Activated naive CD8-positive, alpha-beta T cell treated with anti-CD3 and anti-CD28 coated beads, Interleukin-2, amount 50 U/mL, for 16 hours (primary cell): ENCODE measurements at places on chromosomes 5 and 9.

DNA sequence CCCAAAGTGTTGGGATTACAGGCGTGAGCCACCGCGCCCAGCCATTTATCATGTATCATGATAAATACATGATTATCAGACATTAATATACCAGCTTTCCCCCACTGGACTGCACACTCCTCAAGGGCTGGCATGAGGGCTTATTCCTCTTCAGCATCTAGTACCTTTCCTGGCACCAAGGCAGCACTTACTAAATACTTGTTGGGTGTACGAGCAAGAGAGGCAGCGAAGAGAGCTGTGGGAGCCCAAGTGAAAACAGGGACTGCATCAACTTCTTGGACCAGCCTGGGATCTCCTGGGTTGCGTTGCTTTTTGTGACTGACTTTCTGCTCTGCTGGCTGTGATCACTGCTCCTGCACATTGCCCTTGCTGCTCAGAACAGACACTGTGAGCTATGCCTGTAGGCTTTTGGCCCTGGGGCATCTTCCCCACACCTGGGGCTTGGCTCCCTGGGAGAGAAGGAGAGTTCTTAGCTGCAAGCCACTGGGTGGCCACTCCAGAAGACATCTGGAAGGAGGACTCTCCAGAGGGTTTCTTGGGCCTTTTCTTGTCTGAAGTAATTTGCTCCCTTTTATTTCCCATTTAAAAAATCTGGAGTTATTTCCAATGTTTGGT, 224.3 kb downstream of the NR3C1 start:
- no peak for DNase-seq

- DNase-seq = no peak
Observed at GRCh38 chr9:106648799-106649198, 214.2 kb upstream of the ZNF462 start.

GRCh38 chr9:124721109-124721906, 49.8 kb downstream of the NR6A1 start:
- DNase-seq = no peak

DNA sequence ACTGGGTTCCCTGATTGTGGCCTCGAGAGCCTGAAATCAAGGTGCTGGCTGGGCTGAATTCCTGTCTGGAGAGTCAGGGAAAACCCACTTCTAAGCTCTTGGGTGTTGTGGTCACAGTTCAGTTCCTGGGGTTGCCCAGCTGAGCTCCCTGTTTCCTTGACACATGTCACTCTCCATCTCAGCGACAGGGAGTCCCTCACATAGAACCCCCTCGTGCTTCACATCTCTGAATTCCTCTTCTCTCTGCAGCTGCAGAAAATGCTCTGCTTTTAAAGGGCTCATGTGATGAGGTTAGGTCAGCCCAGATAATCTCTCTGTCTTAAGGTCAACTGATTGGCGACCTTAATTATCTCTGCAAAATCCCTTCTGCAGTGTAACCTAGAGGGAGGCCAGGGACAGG, 53.5 kb upstream of the NFIL3 start:
- DNase-seq = no peak

- DNase-seq = no peak
Observed at GRCh38 chr9:102497709-102498108, 497.4 kb upstream of the CYLC2 start.

- DNase-seq = no peak
Observed at GRCh38 chr5:107523029-107523680, 147.6 kb downstream of the EFNA5 start.

DNA sequence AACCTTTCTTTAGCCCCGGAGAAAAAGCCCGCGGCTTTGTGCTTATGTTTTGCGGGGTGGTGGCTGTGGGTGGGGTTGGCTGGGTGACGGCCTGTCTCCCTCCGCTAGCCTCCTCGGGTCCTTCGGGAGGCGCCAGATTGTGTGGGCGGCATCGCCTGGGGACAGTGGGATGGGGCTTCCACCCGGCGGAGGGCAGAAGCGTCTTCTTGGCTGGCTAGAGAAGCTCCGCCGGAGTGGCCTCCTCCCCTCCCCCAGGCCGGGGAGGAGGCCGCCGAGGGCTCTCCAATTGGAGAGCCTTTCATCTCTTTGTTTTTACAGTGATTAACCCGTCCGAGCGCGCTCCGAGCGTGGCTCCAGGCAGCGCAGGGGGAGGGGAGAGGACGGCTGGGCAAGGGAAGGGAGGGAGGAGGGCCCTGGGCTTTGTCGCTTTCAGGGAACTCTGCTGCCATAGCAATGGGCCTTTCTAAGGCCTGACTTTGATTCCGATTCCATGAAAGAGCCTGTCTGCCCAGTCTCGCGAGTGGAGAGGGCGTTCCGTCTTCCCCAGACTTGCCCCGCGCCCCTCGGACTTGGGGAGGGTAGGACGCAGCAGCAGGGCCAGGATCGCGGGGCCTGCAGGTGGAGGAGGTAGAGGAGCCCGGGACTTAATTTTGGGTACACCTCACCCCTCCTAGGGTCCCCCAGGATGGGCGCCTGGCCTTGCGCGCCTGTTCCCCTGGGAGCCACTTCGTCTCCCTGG, 36.7 kb upstream of the TIFAB start:
- DNase-seq = no peak

- DNase-seq = no peak
Observed at GRCh38 chr9:32716425-32716824, 66.9 kb upstream of the TMEM215 start.

DNA sequence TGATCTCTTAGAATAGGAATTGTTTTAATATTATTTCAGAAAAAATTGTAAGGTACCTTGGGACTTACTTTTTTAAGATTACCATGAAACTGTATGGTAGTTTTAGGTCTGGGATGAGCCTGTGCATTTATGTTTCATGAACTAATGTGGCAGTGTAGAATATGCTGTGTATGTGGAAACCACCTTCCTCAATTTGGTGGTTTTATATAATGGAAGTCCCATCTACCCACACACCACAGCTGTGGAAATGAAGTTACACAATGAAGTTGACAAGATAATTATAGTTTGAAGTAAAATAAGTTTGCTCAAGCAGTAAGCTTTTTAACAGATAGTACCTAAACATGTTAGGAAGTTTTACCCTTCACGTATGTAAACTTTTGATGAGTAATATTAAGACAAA, 24.4 kb downstream of the WDR36 start:
- no peak for DNase-seq

DNA sequence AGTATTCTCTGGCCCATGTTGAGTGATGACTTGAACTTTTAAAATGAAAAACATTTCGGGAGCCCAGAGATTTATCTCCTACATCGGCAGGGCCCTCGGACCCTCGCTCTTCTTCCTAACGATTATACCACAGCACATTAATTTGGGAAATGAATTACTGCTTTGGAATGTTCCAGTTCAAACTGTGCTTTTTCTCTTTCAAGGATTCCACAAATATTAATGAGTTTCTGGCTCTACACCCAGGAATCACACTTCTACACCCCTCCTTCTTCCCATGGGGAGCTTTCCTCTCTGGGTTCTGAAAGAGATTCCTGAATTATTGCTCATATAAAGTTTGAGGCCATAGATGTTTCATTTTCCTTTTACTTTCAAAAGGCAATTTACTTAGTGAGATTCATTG, 41.2 kb downstream of the NSG2 start:
- DNase-seq = no peak

GRCh38 chr9:124839612-124840299, 13.5 kb upstream of the WDR38 start:
- DNase-seq = no peak

- DNase-seq = no peak
Observed at GRCh38 chr5:58731641-58732040, 148.8 kb downstream of the RAB3C start.

DNA sequence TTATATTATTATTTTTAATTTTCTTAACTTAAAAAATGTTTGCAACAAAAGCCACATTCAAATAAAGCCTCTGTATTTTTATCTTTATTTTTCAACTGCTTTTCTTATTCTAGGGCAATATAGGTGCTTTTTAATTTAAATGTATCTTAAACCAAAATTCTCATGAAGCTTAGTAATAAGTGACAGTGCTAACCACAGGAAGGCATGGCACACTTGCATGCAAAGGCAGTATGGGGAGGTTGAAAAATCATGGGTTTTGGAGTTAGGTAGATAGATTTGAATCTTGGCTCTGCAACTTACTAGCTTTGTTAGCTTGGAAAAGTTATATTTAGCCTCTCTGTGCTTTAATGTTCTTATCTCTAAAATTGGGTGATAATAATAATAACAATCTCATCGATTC, 458.0 kb downstream of the DMAC1 start:
- no peak for DNase-seq

DNA sequence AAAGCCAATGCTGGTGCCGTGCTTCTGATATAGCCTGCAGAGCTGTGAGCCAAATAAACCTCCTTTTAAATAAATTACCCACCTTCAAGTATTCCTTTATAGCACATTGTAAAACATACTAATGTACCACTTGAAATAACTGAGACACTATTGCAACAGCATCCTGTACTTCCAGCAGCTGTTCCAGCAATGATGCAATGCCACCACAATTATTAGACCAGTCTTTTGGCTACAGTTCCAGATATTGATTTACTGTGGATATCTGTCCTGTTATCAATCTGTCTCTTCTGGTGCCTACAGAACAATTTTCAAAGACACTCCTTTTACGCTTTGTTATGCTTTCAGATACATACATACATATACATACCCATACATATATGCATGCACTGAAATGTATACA, 567.9 kb downstream of the TAF11L14 start:
- no peak for DNase-seq

DNA sequence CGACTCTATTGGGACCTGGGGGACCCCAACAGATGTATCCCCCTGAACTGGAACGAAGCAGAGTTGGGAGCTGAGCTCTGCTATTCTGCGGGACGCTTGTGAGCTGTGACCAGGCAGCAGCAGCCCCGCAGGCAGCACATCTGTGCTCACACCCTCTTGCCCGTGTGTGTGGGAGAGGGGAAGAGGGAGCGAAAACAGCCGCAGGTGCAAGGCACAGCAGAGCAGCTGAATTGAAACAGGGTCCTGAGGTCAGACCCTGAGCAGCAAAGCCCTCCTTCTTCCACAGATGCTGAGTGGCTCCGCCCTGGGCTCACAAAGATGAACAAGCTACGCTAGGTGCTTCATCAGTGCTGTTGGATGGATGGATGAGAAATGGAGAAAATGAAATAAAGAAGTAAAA, 198.7 kb downstream of the HSPA4 start:
- no peak for DNase-seq

GRCh38 chr5:64900618-64901017, 131.9 kb downstream of the CWC27 start:
- DNase-seq = no peak

GRCh38 chr5:152855441-152855840, 450.4 kb upstream of the NMUR2 start:
- DNase-seq = no peak
